ENCODE measurements at places on chromosomes 6 and 20.
A peak's percentile ranks its signal among the peaks of the same experiment; 100 is the strongest.

DNA sequence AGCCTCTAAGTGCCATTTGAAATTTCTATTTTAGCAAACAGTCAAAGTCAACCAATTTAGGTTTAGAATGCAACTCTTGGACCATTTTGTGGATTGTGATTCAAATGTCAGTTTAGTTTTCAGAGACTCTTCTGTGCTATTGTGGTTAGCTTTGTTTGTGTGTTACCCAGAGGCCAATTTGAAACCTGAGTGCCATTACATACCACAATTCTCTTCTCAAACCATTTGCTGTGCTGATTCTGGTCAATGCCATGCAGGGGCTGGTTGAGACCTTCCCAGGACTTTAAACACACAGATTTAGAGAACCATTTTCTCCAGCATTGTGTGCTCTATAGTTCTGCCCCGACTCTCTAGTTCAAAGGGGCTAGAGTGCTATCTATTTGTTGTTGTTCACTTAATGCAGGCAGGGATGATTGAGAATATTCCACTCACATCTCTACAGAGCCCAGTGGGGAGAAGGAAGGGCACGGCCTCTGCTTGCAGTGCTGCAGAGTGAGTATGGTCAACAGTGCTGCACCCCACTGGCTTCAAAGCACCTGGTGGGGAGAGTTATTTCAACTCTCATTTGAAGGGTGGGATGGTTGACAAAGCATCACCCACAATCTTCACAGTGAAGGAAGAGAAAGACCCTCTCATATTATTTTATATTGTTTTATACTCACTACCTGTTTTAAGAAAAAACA, 738.2 kb downstream of the COL12A1 start:
- no peak for DNase-seq

- no peak for DNase-seq
Measured at GRCh38 chr6:116313101-116313776, 33.5 kb upstream of the TSPYL1 start.

DNA sequence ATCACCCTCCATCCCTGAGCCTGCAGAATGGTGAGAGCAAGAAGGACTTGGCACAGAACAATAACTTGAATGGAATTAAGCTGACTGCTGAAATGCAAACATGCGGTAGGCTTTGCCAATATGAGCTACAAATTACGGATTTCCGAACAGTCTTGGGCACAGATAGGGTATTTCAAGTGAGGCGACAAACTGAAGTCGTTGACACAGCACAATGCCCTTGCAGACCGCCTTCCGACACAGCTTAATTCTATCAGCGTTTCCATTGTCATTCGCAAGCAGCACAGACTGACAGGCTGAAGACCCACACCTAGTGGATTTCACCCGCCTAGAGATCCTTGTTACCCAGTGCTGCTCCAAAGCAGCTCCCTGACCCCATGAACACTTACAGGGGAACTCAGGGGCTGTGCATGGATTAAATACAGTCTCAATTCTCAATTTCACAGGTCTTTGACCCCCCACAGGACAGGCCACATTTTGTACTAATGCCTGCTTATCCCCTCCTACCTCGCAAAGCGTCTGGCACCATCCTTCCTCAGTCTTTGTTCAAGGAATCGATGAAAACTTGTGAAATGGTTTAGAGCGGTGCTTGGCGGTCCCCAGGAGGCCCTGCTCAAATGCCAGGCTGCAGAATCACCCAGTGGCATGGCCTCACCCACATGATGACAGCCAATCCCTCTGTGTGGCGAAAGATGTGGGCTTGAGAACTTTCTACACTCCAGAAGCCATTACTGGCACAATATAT, 34.6 kb downstream of the RAMACL start:
- DNase-seq = no peak

GRCh38 chr6:161139766-161140553, 133.9 kb downstream of the AGPAT4 start:
- DNase-seq = no peak

DNA sequence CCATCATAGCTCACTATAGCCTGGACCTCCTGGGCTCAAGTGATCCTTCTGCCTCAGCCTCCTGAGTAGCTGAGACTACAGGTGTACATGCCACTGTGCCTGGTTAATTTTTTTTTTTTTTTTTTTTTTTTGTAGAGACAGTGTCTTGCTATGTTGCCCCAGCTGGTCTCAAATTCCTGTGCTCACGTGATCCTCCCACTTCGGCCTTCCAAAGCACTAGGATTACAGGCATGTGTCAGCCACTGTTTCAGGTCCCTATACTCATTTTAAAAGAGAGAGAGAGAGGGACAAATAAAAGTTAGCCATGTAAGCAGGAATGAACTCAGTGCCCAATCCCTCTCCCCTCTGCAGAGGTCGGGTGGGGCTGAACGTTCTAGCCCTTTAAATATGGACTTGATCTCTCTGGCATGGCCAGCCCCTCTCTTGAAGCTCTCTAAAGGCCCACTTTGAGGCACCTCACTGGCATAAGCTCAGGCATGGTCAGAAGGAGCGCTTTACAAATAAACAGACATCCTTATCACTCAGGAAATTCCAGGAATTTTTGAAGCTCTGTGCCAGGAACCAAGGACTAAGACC, 9.0 kb upstream of the SERPINB1 start:
- DNase-seq = peak; percentile 35

DNA sequence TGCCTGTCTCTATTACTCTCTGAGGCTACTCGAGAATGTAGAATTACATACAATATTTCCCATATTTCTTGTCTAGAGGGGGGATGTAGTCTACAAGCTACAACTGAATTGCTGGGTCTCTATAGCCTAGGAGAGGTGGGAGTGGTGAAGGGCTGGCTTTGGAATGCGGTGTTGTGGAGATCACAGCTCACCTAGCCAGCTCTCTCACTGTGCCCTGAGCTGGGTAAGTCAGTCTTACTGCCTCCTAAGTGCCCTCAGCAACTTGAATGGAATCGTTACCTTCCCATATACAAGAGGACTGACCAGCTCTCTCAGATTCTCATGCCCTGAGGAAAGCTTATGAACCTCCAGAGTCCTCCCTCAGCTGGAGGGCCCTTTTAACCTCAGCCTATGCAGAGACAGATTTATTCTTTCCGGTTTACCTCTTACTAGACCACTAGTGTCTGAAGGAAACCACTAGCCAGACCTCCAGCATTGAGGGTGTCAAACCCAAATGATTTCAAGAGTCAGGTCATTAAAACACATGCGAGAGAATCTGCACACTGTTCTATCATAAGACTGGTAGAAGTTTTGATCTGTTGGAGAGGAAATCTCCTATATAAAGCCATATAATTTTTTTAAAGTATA, 20.6 kb downstream of the VIP start:
- DNase-seq = no peak

GRCh38 chr6:127737768-127738167, 160.8 kb downstream of the C6orf58 start:
- no peak for DNase-seq

DNA sequence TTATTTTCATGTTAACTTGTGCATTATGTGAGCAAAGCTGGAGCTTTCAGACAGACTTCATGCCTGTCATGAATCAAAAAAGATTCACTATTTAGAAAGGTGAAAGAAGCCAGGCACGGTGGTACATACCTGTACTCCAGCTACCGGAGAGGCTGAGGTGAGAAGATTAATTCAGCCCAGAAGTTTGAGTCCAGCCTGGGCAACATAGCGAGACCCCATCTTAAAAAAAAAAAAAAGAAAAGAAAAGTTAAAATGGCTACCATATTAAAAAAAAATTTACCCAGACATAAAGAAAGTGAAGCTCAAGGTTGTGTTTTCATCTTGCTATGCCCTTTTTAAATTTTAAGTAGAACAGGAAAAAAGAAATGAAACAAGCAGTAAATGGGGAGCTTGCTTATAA, 889 bp downstream of the CASS4 start:
- DNase-seq = no peak

GRCh38 chr6:16352258-16352635, 113.9 kb downstream of the GMPR start:
- DNase-seq = no peak

- no peak for DNase-seq
Measured at GRCh38 chr6:90401933-90402830, 105.5 kb upstream of the BACH2 start.

DNA sequence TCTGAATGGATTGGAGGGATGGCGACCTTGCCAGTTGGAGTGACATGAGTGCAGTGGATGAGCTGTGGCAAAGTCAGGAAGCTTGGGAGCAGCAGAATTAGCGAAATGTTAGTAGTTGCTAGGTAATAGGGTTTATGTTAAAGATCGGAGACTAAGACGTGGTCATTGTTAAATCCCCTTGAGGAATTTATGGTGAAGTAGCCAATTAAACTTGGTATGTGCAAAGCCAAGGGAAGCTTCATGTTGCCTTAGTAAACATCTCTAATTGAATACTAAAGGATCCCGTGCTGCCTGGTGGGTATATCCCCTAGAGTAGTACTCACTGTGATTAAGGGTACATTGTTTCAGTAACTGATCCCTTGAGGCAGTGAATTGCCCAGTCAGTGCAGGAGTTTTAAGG, 106.0 kb downstream of the PRIM2 start:
- no peak for DNase-seq

DNA sequence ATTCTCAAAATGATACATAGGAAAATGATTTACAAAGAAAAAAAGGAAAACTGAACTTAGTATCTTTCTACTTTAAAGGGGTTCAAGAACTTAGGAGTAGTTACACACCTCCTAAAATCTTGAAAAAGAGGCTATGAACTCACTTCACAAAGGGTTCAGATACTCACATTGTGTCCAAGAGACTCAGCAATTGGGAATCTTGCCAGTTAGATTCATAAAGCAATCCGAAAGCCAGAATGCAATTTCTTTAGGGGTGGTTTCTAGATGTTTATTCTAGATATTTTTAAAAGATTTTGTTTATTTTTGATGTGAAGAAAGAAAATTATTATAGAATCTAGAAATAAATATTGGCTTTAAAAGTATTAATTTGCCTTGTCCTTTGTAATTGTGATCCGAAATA, 1.7 kb upstream of the MYB start:
- no peak for DNase-seq

DNA sequence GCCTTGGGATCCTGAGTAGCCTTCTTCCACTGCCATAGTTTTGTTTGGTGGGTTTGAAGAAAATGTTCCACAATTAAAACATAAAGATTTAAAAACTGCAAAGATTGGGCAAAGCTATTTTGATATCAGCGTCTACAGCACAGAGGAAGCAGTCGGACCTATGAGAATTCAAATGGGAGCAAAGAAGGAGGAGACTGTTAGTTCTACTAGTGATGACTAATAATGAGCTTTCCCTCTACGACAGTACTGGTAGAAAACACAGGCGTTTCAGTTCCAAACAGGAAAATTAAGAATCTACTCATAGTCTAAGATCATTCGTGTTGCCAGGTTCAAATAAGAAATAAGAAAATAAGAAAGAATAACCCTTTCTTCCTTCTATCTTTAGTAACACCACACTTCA, 121.2 kb downstream of the INSM1 start:
- no peak for DNase-seq

DNA sequence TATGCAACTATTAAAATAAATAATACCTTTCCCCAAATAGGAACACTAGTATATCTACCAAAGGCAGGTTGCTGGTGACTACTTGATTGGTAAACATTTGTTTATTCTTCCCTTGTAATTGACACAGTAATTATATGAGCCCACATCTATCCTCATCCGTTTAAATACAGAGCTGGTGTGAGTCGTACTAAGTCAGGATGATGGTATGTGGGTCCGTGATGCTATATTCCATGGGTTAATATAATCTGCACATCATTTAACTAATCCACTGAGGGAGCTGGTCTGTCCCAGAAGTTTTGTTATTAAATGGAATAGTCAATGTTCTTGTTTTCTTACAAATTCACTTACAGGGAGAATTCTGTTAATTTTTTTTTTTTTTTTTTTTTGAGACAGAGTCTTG, 164.0 kb upstream of the AGPAT4 start:
- peak; percentile 49 for DNase-seq

DNA sequence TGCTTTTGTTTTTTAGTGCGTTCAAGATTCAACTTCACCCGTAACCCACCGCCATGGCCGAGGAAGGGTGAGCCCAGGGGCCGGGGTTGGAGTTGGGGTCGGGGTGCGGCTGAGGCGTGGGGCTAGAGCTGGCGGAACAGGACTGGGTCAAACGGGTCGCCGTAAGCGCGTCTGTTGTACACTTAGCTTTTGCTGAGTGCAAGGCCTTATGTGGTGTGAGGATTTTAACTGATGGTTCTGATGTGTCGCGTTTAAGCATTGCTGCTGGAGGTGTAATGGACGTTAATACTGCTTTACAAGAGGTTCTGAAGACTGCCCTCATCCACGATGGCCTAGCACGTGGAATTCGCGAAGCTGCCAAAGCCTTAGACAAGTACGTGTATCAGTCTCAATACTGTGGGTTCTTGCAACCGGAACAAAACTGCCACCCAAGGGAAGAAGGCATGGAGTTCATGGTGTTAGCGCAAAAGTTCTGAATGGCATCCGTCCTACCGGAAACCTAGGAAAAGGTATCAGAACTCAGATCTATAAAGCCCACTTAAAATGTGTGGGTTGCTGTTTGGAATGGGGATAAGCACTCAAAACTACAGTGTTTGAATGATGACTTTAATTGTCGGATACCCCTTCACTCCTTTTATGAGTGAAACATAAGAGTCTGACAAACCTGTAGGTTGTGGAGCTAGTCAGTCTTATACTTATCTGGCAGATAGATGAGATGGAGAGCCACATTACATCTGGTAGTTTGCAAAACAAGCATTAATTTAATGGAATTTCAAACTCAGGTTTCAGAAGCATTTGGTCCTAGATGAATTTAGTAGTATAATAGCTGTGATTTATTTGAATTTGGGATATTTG, 574 bp downstream of the RPS12 start:
- DNase-seq = no peak

- no peak for DNase-seq
Measured at GRCh38 chr6:15709651-15710269, 46.9 kb upstream of the DTNBP1 start.

DNA sequence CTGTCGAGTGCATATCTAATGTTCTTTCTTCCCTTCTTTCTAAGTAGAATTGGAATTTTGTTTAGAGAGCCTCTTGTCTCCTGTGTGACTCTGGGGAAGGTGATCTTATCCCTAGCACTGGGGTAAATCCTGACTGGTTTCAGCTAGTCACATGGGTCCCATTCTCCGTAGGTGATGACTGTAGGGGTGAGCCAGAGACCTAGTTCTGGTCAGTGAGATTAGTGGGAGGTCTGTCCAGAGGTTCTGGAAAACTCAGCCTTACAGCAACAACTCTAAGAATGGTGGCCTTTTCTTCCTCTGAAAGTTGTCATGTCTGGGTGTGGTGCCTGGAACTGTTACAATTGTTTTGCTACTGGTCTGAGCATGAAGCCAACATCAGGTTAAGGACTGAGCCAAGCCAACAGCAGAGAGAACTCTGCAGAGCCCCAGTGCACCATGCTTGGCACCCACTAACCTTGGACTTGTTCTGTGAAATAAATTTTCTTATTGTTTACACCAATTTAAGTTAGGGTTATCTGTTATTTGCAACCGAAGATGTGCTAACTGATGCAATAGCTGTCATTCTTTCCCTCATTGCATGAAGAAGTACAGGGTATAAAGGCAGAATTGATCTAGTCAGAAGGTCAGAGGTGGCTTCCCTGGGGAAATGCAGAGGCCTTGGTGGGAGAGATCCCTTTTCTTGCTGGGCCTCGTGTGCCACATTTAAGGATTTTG, 56.8 kb upstream of the TULP4 start:
- no peak for DNase-seq

GRCh38 chr6:11711984-11712711, 66.5 kb downstream of the ADTRP start:
- no peak for DNase-seq
